ENCODE measurements at places on chromosomes 13 and 19.

GRCh38 chr13:113765564-113765910 lies 6.5 kb downstream of the TMEM255B start:
- no peak for DNase-seq

- DNase-seq: peak; percentile 66
Measured at GRCh38 chr19:49512970-49513745, 697 bp downstream of the FCGRT start.

GRCh38 chr19:31064491-31064890 lies 284.7 kb downstream of the TSHZ3 start:
- no peak for DNase-seq

DNA sequence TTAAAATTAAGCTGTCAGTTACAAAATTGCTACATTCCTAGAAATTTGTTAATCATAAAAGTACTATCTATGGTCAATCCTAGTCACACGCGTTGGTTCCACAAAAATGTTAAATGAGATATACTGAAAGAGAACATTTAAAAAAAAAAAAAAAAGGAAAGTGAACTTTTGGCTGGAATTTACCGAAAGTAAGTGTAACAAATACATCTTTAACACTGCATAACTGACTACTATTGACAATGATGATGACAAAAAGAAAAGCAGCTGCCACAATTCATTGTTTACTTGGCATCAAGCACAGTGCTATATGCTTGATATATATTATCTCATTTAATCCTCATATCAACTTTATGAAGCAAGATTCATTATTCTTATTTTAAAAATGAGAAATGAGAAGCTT lies 19.8 kb upstream of the POU4F1 start:
- no peak for DNase-seq

DNA sequence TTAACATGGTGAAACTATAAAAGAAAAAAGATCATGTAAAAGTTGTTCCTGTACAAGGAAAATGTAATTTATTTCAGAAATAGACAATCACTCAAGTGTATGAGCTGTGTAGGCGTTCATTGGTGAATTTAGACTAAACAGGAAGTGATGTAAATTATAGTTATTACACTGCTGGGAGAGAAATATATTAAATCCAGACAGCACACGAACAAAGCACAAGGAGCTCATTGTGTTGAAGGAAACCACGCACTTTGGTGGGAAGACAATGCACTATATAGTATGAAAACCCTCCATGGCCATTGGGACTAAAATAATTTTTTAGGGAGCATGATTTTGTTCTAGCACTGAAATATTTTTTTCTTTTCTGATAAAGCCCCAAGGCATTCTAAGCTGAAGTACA lies 450.5 kb downstream of the KLF12 start:
- DNase-seq: no peak
